ENCODE measurements at places on chromosomes 7 and 10.

DNA sequence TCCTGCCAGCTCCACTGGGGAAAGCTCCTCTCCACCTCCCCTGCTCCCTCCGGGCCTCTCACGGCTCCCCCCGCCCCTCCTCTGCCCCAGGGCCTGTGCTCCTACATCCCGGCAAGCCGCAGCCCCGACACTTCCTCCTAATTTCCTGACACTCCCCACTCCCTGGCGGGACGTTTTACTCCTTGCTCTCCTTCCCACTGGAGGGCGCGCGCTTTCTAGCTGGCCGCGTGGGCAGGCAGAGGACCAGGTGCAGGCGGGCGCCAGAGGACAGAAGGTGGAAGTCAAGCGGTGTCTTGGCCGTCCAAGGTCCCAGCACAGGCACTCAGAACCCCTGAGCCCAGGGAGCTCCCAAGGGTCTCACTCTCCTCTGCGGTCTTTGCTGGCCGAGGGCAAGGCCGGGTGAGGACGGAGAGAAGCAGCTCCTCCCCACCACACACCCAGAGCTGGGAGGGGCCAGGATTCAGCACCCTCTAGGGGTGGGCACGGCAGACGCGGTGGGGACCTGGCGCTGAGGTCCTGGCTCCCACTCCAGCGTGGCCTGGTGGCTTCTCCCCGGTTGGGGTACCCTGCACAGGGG lies 19.1 kb downstream of the ADAM8 start:
- peak; percentile 71 for DNase-seq

DNA sequence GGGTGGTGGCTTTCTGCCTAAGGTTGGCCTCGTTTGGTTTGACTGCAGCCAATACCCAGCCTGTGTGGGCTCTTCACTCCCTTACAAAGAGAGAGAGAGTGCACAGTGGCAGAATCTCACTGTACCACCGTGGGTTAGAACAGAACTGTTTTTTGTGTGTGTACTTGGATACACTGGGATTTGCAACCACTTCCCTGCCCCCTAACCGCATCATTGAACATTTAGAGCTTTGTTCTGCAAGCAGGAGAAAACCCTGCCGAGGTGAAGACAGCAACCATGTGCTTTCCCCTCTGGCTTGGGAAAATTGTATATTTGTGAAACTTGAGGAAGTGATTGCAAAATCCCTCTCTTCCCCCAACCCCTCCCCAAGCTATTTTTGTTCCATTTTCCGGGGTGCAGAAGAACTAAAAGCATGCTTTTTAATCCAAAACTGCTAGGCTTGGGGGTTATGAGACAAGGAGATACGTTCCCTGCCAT lies 201.2 kb downstream of the TCF7L2 start:
- DNase-seq: no peak

GRCh38 chr10:71889388-71889987 lies 38.4 kb upstream of the PSAP start:
- DNase-seq: peak; percentile 50

- DNase-seq: no peak
Measured at GRCh38 chr7:158292948-158293347, 294.7 kb downstream of the PTPRN2 start.

GRCh38 chr10:87850742-87851205 lies 12.6 kb downstream of the KLLN start:
- peak; percentile 67 for DNase-seq

DNA sequence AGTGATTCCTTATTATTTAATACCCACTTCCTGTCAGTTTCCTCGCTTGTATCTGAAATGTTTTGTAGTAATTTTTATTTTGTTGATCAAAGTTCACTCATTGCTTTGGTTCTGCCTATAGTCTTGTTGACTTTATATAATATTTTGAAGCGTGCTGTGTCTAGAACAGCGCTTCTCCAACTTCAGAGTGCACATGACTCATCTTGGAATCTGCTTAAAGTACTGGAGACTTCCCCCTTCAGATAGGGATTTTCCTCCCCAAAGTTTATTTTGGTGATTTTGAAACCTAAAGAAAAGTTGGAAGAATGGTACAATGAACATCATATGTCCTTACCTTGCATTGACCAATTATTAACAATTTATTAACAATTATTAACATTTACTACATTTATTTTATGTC lies 5.8 kb downstream of the COMTD1 start:
- DNase-seq: no peak

DNA sequence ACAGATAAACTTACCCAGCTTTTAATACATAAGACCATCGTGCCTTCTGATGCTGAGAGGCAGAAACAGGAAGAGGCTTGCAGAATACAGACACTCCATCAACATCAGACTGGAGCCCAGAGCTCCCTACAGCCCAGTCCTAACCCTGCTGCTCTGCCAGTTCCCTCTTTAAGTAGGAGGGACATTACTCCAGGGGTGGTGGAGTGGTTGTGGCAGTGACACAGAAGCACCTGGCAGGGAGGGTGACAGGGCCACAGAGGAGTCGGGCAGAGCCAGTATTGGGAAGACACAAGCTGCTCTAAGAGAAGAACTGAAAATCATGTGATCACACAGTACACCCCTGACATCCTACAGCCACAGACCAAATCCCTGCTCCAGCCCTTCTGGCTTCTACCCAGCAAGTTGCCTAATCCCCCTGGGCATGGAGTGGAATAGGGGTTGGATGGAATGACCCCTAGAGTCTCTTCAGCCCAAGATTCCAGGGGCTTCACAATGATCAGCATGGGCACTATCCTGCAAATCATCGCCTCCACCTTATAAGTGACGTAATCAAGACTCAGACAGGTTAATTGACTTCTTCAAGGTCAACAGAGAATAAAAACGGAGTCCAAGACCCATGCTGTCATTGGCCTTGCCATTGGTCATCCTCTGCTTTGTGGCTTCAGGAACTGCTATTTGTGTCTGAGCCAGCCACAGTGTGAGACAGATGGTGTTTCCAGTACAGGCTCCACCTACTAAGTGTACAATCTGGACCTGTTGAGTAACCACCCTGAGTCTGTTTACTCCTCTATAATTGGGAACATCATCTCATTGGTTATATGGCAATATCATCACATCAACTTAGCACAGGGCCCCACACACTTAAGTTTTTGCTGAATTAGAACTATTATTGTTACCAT lies 61.1 kb upstream of the ZMIZ1 start:
- DNase-seq: no peak

- peak; percentile 68 for DNase-seq
Measured at GRCh38 chr7:103573479-103574058, 127.6 kb upstream of the SLC26A5 start.

DNA sequence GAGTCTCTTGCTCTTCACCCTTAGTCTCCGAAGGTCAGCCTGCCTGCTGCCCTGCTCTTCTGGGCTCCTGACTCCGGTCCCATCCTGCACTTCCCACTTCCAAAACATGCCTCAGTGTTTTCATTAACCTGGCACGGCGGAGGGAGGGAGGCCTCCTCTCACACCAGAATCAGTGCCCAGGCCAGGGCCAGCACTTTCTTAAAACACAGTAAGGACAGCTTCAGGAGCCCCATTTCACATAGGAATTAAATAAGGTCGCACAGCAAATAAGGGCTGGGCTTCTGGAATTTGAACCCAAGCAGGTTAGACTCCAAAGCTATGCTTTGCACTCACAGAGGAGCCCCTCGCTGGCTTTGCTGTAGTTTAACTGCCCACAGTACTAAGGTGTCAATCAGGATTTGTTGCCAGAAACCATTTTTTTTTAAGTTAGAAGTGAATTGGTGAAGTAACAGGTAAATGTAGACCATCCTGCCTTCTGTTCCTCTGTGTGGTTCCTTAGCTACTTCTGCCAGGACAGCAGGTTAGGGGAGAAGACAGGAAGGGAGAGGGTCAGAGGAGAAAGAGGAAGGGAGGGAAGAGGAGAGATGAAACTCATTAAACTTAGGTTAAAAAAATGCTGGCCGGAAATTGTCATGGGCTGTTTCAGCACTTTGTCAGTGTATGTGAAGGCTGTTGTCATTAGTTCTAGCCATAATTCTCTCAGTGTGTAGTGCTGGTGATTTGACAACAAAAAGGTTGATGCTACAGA lies 1.1 kb downstream of the RASSF4 start:
- DNase-seq: peak; percentile 26

DNA sequence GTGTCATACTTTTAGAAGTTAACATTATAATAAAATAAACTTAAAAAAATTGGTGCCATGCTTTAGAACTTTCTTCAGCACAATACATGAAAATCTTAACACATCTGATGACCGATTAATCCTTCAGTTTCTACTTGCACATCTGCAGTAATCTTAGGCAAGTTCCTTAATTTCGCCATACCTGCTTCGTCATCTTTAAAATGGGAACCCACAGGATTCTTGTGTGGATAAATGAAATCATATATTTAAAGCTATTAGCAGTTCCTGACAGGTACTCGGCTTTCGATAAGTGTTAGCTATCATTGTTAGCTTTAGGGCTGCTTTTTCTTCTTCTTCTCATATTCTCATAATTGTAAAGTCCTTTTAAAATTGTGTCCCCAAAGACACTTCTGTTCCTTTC lies 907 bp upstream of the VPS50 start:
- no peak for DNase-seq

DNA sequence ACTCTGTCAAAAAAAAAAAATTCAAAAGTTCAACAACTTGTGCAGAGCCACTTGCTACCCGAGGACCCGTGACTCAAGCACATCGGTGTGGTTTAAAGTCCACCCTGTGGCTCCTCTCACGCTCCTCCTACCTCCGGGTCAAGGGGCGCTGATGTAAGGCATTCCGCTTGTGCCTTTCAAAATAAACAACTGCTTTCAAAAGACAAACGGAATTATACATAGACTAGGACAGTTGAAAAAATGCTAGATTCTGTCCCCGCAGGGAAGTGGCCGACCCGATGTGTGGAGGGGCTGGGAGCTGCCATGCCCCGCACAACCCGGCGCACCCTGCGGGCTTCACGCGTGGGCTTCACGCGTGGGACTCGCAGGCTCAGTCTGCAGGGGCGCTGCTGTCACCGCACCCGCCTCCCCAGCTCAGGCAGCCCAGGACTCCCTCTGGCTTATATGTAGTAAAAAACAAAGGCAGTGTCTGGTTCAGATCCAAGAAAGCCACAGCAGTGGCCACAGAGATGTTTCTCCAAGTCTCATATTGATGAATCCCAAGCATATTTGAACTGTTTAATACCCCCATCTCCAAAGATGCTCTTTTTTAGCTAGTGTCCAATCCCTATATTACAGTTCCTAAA lies 239.7 kb upstream of the INHBA start:
- DNase-seq: peak; percentile 57

DNA sequence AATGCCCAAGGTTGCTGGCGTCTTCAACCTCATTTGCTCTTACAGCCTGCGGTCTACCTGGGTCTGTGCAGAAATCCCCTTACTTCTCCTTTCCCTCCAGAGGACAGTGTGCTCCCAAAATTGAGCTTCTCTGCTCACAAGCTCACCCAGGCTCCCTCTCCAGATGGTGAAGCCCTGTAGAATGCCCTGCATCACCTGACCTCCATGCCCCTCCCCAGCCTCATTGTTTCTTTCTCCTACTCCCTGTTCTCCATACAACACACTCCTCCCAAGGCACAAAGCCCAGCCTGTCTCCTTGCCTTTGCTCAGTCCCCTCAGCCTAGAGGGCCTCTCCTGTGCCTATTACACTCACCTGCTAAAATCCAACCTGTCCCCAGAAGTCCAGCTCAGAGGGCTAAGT lies 3.5 kb downstream of the CRHR2 start:
- no peak for DNase-seq

GRCh38 chr7:133534816-133535215 lies 281.9 kb downstream of the EXOC4 start:
- DNase-seq: no peak

DNA sequence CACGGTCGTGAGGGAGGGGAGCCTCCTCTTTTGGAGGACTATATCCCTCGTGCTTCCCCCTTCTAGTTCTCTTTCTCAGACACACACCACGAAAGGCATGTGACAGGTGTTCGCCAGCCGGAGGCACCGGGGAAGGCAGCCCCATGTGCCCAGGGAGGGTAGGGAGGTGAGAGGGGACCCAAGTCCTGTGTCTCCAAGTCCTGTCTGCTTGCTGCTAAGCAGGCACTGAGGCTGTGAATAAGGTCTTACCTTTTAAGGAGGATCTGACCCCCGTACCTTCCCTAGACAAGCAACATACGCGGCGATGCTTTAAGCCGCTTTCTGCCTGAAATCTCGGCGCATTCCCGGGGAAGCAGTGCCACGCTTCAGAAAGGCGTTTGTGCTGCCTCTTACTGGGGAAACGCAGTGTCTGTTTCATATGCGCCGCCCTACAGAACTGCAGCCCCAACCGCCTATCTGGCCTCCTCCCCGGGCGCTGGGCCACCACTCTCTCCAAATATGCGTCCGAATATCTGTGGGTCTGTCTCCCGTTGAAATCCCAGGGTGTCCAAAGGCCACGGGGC lies 770 bp downstream of the PLXNA4 start:
- peak; percentile 30 for DNase-seq

DNA sequence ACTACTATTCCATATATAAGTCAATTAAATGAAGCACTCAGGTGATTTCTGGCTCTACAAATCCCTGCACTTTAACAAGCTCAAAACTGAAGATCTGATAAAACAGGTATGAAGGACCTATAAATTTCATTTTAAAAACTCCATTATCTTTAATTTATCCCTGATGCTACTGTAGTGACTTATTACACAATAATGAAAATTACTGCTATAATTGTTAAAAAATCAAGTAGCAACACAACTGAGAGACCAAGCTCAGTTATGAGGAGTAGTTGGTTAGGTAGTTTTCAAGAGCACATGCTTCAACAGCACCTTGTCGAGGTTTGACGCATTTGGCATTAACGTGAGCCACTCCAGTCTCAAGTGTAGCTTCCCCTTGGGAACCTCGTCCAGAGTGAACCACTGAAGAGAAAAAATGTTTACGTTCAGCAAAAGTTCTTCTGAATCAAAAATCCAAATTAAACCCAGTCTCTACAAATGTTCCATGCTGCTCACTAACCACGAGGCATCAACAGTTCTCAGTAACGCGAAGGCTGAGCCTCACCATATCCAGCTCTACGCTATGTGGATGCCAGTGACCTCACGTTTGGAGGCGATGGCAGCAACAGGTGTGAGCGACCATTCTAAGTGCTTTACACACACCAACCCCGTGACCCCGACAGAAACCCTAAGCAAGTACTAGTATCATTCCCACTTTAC lies 55.3 kb upstream of the NCAPG2 start:
- DNase-seq: no peak

GRCh38 chr10:16856567-16856966 lies 39.3 kb upstream of the RSU1 start:
- DNase-seq: no peak

DNA sequence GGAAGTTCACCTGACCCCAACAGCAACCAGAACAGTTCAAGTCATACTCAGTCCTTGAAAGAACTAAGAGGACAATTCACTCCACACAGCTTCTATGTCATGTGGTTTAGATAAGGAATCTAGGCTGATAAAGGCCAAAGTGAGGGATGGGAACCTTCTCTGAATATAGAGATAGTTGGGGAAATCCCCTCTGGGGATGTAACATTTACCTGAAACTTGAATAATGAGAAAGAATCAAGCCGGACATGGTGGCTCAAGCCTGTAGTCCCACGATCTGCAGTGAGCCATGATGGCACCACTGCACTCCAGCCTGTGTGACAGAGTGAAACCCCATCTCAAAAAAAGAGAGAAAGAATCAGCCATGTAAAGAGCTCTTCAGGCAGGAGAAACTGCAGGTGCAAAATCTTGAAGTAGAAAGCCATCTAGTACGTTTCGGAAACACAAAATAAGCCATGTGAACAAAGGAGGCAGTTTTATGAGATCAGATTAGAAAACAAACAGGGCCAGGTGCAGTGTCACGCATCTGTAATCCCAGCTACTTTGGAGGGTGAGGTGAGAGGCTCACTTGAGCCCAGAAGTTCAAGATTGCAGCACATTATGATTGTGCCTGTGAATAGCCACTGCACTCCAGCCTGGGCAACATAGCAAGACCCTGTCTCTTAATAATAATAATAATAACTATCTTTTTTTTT lies 4.5 kb upstream of the DNMBP start:
- no peak for DNase-seq
